ENCODE measurements at places on chromosomes 7 and 10. TPM values are rescaled to one million over a fixed set of nuclear protein-coding genes. Genes with fewer than 3 reads are reported as not detected.

Gene ZP3
- total RNA-seq: 2.1 TPM

Gene CYP26C1
- 0.13 TPM for total RNA-seq

Gene ZNF107
- total RNA-seq: 4.3 TPM

Gene GDF2
- not detected for total RNA-seq

Gene ANKRD16
- total RNA-seq: 4.2 TPM
